Neuronal stem cell (in vitro differentiated cells): ENCODE measurements at places on chromosomes 1 and 21.

- DNase-seq, result no peak
Observed at GRCh38 chr1:167938080-167938636, 1.3 kb upstream of the MPC2 start.

DNA sequence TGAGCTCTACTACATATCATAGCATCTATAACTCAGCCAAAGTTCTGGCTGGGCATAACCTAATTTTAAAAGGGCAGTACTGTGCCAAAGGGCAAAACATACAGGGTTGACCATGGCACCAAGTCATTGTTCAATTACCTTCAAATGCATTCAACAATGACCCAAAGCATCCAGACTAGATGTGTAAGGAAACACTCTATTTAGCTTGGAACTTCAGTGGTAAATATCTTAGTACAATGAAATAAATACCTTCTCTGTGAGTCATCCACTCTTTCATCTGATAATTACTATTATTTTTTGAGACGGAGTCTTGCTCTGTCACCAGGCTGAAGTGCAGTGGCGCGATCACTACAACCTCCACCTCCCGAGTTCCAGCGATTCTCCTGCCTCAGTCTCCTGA lies 70.0 kb downstream of the NVL start:
- DNase-seq, result no peak

DNA sequence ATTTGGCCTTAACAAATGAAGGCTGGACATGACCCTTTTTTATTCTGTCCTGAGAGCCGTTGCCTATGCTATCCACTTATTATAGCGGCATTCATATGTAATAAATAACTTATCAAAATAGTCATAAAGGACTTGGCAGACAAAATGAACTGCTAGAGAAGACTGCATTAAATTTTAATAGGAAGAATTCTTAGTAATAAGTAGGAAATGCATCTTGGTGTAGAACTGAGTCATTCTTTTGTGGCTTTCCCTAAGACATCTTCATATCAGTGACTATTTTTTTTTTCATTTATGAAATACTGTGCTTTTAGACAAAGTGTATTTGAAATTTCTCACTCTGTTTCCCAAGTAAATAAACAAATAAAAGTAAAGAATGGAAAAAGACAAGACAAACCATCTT lies 45.6 kb downstream of the PBX1 start:
- no peak for DNase-seq

- no peak for DNase-seq
Observed at GRCh38 chr1:201461645-201462441, 7.1 kb downstream of the PHLDA3 start.

- no peak for DNase-seq
Observed at GRCh38 chr1:159778266-159778665, 2.5 kb upstream of the DUSP23 start.

- no peak for DNase-seq
Observed at GRCh38 chr1:160646711-160647328, at the start of gene SLAMF1. SLAMF1 (minus strand) TSS chr1:160647044; CDS start chr1:160646945, 99 bp downstream.

DNA sequence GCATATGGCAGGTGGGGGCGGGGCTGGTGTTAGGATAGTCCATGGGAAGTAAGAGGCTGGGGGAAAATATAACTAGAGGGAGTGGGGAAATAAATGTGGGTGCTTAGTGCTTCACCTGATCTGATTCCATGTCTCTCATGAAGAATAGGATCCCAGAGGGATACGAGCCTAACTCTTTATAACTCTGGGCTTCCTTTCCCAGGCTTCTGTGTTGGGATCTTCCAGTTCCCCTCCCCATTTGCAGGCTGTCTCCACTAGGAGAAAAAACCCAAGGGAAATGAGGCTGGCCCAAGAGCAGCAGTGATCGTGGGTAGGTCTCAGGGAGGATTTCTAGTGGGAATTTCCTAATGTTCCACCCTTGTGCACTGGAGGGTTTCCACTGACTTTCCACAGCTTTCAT lies 1.6 kb downstream of the KCNJ9 start:
- DNase-seq, result no peak

GRCh38 chr1:70044832-70045231 lies 160.5 kb downstream of the LRRC40 start:
- no peak for DNase-seq

- no peak for DNase-seq
Observed at GRCh38 chr1:215667761-215668160, 100.7 kb downstream of the KCTD3 start.

DNA sequence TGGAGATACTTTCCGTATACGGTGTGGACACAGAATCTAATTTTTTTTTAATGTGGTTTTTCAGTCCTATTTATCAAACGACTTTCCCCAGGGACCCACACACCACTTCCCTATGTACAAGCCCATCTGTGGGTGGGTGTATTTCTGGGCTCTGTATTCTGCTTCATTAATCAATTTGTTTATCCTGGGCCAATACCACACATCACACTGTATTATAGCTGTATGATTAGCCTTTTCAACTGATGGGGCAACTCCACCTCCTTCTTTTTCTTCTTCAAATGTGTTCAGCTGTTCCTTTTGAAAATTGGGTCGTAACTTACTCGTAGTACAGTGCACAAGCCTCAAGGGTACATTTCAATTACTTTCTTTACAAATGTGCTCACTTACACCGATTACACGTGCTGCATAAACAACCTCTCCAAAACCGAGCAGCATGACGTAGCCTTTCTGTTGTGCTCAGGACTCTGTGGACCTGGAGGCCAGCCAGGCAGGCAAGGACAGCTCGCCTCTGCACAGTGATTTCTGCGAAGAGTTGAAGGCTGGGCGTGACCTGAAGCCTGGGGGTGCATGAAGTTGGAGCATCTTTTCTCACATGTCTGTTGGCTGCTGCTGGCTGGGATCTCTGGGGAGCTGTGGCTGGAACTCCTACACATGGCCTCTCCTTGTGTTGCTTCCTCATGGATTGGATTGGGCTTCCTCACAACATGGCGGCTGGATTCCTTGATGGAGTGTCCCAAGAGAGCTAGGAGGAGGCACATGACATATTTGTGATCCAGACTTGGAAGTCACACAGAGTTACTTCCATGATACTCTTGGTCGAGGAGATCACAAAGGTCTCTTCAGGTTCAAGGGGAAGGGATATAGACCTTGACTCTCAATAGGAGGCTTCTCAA lies 126.5 kb downstream of the CRYAA start:
- DNase-seq, result no peak
